Jurkat, Clone E6-1 (cell line): ENCODE measurements at places on chromosomes 5 and 9.
A peak's percentile ranks its signal among the peaks of the same experiment; 100 is the strongest.

DNA sequence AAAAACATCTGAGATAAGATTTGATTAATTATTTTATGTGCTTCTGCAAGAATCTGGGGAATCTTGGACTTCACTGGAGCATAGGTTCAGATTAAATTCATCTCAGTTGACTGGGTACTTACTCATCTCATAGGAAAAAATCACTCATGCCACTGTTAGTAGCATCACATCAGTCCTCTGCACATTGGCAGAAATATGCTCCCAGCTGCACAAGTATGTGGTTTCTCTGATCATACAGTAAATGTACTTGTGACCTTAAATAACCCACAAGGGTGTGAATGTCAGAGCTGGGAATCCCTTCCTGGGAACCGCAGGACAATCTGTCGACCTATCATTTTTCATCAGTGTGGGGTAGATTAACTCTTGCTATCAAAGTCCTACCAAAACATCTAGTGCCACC is 203.7 kb upstream of the SLC24A2 start:
- peak; percentile 34 for DNase-seq

DNA sequence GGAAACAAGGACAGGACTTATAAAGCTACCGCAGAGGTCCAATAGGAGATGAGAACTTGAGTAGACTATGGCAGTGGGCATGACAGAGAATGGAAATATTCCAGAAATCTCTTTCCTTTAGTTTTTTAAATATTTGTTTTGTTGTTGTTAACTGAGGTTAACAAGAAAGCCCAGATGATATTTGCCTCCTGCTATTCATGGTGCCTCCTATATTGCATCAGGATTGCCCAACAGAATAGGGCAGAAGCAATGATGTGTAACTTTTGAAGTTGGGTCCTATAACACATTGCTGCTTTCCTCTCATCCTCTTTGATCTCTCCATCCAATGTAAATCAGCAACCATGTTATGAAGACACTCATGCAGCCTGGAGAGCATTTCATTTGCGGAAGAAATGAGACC is 42.8 kb downstream of the PDE4D start:
- DNase-seq, result no peak

DNA sequence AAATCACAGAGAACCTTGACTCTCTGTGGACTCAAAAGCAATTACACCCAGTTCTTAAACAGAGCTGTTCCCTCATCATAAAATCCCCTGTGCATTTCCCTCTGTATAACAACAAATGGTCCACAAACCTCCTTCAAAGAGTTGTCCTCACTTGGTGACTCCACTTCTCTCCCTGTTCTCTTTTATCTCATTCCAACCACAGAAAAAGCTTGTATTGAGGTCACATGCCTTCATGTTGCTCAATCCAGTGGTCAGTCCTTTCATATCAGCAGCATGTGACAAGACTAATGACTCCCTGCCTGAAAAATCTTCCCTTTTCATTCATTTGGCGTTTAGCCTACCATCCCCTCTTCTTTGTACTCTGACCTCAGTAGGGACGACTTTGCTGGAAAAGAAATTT is 158.0 kb downstream of the DEPDC1B start:
- no peak for DNase-seq

DNA sequence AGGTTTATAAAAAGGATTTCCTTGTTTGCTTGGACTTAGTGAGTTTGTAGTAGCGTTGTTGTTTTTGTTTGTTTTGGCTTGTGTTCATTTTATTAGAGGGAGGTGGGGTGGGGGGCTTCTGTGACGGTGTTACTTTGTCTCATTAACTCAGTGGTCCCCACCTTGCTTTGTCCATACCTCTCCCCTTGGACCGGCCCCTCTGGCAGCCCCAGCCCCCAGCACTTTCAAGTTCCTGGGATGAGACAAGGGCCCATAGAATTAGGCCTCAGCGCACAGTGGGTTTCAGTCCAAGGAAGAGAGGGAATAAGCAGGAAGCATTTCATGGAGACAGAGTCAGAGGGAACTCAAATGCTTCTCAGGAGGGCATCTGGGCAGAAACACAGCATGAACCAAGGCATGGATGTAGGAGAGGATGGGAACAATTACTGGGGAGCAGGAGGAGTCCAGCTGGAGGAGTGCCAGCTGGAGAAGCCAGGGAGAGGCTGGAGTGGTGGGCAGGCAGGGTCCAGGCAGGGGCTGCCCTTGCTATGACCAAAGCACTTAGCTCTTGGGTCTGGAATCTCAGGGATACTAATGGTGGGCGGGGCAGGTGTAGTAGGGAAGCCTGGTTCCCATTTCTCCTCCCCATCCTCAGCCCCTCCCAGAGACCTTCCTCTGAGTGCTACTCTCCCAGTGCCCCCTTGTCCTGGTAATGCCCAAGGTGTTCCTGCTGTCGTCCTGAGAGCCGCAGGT is 23.5 kb upstream of the ENHO start:
- DNase-seq, result no peak

GRCh38 chr9:8188723-8189407 is 389.3 kb upstream of the DMAC1 start:
- DNase-seq, result no peak

GRCh38 chr5:180525399-180525798 is 31.2 kb downstream of the CNOT6 start:
- DNase-seq, result no peak
